Stimulated activated CD8-positive, alpha-beta memory T cell treated with anti-CD3 and anti-CD28 coated beads, Interleukin-2, amount 100 ng/mL, for 48 hours (primary cell): ENCODE measurements at places on chromosomes 2 and 18.

GRCh38 chr18:76273036-76273545 lies 222.0 kb downstream of the ZNF516 start:
- DNase-seq, result no peak

GRCh38 chr18:13427354-13427753 lies 208.8 kb downstream of the LDLRAD4 start:
- no peak for DNase-seq

- DNase-seq, result no peak
Observed at GRCh38 chr18:63829886-63830285, 54.7 kb downstream of the SERPINB7 start.

DNA sequence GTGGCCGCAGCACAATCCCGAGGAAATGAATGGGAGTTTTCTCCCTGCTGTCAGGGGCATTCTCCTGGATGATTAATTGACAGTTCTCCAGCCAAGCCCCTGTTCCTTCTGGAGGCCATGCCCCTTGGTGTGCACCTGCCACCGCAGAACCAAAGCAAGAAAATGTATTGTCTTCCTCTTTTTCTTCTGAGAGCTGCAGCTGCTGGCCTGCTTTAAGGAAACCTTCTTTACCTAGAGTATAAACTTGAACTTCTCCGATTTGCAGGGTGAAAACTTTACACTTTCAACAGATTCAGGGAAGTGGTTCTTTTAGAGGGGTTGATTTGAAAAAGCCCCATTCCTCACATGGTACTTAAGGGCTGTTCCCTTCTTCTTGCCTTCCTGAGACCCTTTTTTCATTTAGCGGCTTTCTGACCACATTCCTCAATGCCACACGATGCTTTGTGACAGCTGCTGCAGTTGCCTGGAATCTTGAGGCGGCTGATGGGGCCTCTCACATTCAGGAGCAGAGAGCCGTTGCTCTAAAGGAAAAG lies 402.8 kb downstream of the TXNL1 start:
- no peak for DNase-seq

DNA sequence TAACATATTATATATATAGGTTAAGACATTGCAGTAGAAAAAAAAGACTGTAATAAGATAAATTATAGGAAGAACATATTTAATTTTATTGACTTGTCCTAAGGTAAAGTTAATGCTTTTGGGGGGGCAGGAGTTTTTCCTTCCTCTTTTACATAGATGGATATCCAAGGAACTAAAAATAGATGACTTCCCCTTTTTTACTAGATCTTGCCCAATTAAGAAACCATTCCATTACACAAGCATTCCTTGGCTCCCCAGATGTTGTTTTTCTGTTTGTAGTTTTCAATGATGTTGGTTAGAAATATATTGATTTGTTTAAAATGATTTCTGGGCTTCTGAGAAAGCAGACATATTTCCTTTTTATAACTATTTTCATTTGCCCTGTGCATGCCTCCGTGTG lies 22.4 kb upstream of the PMAIP1 start:
- no peak for DNase-seq

DNA sequence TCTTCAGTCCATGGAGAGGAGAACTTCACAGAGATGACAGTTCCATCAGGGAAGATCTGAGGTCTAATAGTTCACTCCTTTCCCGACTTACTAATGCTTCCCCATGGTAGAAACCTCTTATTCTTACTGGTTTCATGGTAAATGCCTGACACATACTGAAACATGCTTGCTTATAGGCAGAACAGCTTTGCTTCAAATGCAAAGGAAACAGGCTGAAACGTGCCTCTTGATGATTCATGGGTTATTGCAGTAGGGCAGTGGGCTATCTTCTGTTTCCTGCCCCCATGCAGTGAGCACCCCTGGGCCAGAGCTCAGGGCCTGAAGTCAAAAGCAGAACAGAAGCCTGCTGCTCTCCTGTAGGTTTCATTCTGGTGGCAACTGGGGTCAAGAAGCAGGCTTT lies 223.5 kb downstream of the RDH14 start:
- no peak for DNase-seq

- no peak for DNase-seq
Observed at GRCh38 chr2:233692648-233693047, at the start of gene UGT1A6. Gene UGT1A6 (plus strand): TSS chr2:233692890. CDS start chr2:233693005, 115 bp downstream.

DNA sequence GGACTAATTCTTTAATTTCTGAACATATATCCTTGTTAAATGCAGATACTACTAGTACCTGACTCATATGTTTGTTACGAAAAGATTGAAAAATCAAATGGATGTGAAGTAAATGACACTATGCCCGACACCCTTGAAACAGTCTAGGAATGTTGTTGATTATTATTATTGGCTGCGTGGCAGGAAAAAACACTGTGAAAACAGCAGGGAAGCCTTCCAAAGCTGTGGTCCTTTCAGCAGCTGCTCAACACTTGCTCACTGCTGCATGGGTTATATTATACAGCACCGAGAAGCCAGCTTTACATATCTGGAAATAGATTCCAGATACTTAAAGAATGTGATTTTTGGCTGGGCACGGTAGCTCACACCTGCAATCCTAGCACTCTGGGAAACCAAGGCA lies 26.5 kb downstream of the CRYGD start:
- no peak for DNase-seq

DNA sequence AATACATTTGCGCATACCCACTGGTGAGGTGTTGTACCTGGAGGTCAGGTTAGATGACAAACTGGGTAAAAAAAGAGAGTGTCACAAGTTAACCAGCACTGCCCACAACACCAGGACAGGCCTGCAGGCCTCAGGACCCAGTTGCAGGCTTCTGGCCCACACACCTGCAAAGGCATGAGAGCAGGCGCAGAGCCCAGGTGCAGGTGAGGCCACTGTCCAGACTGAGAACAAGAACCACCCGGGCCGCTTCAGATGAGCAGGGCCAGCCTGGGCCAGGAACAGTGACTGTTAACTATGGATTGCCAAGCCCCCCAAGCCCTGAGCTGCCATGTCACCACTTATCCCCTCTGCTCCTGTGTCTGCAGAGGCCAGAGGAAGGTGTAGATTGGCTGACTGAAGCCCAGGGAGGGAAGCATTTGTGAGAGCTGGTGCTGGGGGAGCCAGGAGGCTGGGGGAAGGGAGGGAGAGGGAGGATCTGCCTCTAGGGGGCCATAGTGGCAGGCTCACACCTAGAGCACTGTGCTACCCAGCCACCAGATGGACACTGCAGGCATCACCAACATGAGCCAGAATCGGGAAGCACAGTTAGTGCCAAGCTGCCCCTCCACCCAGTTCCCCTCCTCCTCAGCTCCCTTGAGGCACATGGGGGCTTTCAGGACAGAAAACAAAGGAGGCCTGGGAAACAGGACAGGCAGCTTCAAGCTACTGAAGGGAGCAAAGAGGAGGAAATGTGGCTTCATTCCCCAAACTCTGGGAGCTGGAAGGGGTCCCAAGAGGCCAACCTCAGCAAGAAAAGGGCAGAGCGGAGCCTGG lies 35.4 kb downstream of the SFXN5 start:
- DNase-seq, result no peak

GRCh38 chr2:157233506-157233905 lies 24.0 kb upstream of the GALNT5 start:
- DNase-seq, result no peak

DNA sequence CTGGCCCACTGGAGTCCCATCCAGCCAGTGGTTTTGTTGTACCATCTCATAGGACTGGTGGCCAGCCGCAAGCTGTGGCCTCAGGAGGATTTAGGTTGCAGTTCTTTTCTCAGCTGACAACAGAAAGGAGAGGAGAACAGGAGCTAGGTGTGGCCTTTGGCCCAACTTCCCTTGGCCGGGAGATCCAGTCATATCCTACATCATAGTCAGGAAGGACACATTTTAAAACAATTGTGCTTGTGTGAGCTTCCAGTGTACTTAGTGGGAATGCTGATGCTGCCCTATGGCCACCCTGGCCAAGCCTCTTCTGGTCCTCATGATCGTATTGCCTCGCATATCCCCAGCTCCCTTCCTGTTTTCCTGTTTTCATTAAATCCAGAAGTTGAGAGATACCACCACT lies 98.1 kb downstream of the WDSUB1 start:
- DNase-seq, result no peak

- peak; percentile 82 for DNase-seq
Observed at GRCh38 chr2:226800941-226801784, 1.5 kb upstream of the IRS1 start.

DNA sequence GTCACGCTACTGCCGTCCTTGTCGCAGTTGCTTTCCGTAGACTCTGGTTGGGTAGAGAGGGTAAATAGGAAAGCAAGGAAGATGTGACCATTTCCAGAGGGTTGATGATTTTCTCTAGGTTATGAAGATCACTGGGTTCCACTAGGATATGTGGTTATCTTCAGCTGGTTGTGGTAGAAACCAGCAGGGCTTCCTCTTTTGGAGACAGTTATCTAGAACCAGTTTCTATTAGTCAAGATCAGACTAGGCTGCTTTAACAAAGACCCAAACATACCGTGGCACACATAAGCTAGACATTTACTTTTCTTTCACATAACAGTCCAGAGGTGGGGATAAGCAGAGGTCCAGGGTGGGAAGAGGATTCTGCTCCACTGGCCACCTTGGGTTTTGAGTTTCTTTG lies 59.6 kb downstream of the FASTKD2 start:
- no peak for DNase-seq

DNA sequence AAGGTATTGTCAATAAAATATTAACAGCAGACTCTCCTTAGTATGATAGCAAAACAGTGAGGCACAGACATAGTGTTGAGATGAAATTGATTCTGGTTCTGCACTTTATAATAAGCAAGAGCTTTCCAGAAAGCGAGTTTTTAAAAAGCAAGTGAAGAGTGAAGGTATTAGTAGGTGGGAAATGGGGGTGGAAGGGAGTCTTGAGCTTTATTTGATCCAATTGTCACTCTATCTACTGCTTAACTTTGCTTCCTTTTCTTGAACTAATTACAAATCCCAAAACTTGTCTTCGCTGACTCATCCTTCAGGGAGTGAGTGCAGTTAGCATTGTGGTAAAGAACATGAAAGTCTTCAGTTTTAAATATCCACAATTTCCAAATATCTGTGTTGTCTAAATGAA lies 120.6 kb upstream of the BOD1L2 start:
- DNase-seq, result no peak

DNA sequence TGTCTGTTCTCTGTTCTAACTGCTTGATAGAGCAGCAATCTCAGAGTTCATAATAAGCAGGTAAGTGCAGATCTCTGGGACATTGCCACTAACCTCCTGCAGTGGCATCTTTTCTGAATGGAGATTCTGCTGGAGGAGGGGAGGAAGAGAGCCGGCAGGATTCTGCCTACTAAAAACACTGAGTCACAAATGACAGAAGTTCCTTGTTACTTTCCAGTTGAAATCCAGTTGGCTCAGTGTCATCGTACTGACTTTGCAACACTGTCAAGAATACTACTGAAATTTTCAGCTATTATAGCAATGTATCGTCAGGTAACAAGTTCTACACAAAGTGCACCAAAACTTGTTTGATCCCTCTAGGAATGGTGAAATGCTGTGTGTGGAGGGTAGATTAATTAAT lies 79.6 kb upstream of the ST6GAL2 start:
- no peak for DNase-seq

DNA sequence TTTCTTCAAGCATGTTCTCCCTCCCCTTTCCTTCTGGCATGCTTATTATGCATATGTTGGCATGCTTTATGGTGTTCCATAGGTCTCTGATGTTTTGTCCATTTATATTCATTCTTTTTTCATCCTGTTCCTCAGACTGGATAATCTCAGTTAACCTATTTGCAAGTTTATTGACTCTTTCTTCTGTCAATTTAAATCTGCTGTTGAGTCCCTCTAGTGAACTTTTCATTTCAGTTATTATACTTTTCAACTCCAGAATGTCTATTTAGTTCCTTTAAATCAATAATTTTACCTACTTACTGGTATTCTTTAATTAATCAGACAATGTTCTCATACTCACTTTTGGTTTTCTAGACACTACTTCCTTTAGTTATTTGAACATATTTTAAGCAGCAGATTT lies 101.2 kb downstream of the GALNT14 start:
- DNase-seq, result no peak

- no peak for DNase-seq
Observed at GRCh38 chr2:3451926-3452671, 67.2 kb downstream of the ADI1 start.

DNA sequence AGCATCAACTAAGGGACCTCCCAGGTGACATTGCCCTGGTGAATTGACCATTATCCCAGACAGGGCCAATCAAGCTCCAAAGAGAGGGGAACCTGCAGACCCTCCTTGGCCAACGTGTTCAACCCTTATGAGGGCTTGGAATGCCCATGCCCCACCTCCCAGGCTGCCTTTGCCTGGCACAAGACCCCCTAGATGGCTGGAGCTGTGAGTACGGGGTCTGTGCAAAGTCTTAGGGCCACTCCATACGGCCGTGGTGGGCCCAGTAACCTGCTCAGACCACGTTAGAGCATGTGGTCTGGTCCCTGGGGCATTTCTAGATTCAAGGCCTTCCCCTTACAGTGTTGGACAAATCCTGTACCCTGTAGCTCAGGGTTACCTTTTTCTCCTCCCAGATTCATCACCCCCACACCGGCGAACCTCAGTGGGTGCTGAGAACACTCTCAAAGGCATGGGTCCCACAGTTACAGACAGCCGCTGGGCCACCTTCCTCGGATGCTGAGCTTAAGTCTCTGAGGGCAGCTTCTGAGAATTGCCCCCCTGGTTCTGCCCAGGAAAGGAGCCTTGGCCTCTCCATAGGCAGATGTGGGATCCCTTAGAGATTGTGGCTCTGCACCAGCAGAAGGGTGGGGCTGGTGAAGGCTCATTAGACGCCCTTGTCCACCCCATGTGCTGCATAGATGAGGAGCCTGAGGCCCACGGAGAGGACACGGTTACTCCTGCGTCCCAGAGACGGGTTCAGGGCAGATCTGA lies 18.3 kb upstream of the KCNK3 start:
- no peak for DNase-seq

DNA sequence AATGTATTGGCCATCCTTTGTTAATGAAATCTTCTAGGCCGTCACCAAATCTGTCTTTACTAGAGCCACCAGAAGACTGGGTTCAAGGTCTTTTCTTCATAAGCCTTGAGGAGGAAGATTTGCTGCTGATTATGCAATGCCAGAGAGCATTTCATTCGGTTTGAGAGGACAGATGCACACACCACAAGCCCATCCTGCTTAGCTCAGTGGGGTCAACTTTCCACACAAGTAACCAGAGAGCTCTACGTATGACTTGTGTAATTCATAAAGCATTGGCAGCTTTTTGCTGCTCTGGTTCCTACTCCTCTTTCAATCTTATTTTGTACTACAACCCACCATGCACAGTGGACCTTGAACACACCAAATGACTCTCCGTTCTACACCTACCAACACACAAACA lies 106.9 kb downstream of the OSR1 start:
- no peak for DNase-seq

GRCh38 chr2:226792155-226792881 lies 7.3 kb downstream of the IRS1 start:
- no peak for DNase-seq

DNA sequence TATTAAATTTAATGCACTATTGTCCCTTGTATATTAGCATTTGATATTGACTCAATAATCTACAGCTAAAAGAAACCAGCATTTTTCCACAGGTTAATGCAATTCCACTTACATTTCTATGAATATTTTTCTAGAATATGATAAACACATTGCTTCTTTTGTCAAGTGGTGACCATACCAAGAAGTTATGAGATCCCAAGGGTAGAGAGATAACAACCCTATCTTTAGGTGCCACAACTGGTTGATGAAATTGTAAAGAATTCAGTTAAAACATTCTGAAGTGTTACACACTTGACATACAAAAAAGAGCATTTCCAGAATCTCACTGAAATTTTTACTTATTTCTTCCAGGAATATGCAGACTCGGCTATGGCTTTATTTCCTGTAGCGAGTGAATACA lies 56.0 kb downstream of the ABCG8 start:
- no peak for DNase-seq

GRCh38 chr2:34738691-34739090 lies 1139.6 kb upstream of the FAM98A start:
- DNase-seq, result no peak

GRCh38 chr18:25518716-25519053 lies 166.7 kb upstream of the ZNF521 start:
- no peak for DNase-seq
